ENCODE measurements at places on chromosomes 2 and 18.

- H3K4me1 ChIP-seq, result peaks cover 46% of the 10 kb centered on the region
- H3K27ac ChIP-seq, result peak overlapping the region; percentile 86
- peak; percentile 88 for DNase-seq
- H3K36me3 ChIP-seq, result peaks cover under 1% of the 10 kb centered on the region
- H3K4me3 ChIP-seq, result peak overlapping the region; percentile 75
These were observed 680 bp upstream of the LBH start for GRCh38 chr2:30230497-30231211.

GRCh38 chr2:46549166-46549844, 69.9 kb downstream of the TMEM247 start:
- H3K36me3 ChIP-seq, result peaks cover 14% of the 10 kb centered on the region
- H3K4me1 ChIP-seq, result peaks cover 79% of the 10 kb centered on the region
- no peaks in the 10 kb centered on the region for H3K27me3 ChIP-seq
- H3K27ac ChIP-seq, result peak overlapping the region; percentile 3

DNA sequence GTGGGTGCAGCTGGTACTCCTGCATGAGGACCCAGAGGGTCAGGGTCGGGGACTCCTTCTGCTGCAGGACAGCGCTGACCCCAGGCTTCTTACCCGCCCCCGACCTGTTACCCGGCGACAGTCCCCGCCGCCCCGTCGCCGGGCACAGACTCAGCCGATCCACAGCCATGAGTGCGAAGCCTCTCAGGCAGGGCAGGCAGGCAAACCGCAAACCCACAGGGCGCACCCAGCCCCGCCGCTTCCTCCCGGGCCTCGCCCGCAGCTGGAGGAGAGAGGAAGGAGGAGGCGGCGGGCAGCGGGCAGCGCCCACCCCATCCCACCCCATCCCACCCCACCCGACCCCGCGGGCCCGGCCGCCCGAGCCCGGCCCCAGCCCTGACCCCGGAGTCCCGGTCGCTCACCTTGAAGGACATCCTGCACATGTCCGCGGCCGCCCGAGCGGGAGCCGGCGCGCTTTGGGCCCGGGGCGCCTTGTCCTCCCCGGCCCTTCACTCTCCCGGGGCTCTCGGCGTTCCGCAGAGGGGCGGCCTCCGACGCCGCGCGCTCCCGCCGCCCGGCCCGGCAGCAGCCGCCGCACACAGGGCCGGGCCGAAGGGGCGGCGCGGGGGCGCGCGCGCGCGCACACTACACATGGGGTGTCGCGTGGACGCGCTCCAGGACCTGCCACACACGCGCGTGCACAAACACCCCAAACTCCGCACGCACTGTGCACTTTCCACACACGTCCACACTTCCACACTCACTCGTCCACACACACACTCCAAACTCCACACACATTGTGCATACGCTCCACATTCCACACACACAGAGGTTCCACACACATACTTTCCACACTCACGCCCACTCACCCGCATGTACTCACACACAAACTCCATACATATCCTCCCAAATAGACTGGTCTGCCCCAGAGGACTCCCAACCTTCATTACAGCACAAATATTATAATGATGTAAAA, at the start of gene ANKRD29:
Gene ANKRD29, minus strand, starts transcription at position 603 of the 955 bp plus-strand sequence. Its CDS starts 181 bp downstream, at position 422.
- peak within 1 kb of the TSS; percentile 66 for H3K27ac ChIP-seq
- DNase-seq, result peak; percentile 81
- no peaks in the 10 kb centered on the region for H3K36me3 ChIP-seq
- H3K4me3 ChIP-seq, result peak within 1 kb of the TSS; percentile 58
- H3K4me1 ChIP-seq, result no peaks in the 10 kb centered on the region

DNA sequence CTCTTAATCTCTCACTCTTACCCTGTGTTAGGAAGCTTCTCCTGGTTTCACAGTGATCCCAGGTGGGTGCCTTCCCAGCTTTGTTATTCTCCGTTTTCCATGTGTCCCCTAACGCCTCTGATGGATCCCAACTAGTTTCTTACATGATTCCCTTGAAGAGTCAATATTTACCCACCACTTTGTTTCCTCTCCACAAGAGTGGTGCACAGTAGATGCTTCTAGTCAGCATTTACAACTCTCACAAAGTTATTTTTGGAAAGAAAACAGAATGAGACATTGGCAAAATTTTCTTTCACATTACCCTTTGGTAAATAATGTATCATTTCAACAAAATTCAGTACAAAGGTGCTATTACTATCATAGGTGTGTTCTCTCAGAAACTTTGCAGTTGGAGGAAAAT, 1611.1 kb upstream of the ZEB2 start:
- H3K4me1 ChIP-seq, result no peaks in the 10 kb centered on the region
- no peaks in the 10 kb centered on the region for H3K36me3 ChIP-seq

GRCh38 chr2:228556717-228557116, 375.2 kb upstream of the SPHKAP start:
- H3K27ac ChIP-seq, result no peak overlapping the region

GRCh38 chr18:36104749-36105148, 24.4 kb downstream of the SLC39A6 start:
- H3K36me3 ChIP-seq, result no peaks in the 10 kb centered on the region
- H3K27me3 ChIP-seq, result no peaks in the 10 kb centered on the region
- no peak for DNase-seq

Measured in stomach (tissue), 19 donors.